ENCODE measurements at places on chromosomes 1 and 21.
A peak's percentile ranks its signal among the peaks of the same experiment; 100 is the strongest.

DNA sequence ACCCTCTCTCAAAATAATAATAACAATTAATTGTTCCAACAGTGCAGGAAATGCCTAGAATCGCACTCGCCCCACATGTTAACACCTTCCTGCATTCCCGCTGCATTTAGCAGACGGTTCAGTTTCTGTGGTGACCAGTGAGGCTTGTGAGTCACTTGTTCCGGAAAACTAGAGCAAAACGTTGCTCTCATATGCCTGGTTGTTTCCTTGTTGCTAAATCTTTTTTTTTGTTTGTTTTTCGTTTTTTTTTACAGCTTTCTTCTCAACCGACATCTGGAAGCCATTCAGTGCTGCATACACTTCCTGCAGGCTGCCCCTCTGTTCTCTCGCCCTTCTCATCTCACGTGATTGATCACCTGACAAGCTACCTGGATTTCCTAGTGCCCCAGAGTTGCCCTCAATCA is 56.9 kb upstream of the TMPRSS2 start:
- DNase-seq = no peak

GRCh38 chr1:23354245-23354644 is 10.2 kb upstream of the HNRNPR start:
- DNase-seq = no peak

DNA sequence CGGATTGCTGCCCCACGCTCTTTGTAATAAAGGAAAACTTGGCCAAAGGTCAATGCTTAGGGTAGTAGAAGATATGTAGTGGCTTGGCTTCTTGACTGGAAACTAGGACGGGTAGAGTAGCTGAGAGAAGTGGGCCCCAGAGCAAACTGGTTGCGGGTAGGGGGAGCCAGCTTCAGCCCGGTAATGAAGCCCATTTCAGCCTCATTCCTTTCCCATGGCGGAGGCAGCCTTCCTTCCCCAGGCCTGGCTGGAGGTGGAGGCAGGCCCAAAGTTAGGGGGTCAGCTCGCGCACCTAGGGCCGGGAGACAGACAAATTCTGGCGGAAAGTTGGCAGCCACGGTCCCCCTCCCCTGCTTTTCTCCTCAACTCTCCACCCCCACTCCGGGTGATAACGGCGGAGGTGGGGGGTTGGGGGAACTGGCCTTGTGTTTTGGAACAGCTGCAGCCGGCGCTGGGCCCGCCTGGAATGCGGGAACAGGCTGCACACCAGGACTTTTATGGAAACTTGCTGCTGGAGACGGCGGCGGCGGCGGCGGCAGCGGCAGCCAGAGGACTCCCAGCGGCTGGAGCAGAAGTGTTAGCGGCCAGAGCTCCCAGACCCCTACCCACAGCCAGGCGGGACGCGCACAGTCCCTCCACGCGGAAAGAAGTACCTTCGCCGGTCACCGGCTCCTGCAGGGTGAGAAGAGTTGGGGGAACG is at the start of gene NEXN:
TSS of gene NEXN (plus strand) at position 544 of the 700 bp plus-strand sequence. CDS start 27,483 bp downstream, outside the sequence.
- peak; percentile 92 for DNase-seq

DNA sequence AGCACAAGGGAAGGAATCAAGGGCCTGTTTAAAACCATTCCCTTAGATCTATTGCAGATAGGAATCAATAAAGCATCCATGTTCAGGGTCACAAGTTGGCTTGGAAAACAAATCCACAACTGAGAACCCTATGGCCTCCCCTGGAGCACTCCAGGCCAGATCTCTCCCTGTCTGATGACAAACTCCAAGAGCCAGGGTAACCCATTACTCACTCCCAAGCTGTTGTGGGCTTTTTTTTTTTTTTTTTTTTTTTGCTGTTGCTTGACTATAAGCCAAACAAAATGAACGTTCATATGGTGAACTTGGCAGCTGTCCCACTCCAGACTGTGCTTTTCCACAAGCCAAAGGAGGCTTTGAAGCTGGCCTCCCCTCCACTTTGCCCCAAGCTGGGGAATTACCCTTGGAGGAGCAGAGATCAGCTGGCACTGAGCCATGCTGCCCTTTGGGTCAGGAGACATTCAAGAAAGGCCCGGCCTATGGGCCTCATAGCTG is 35.7 kb upstream of the VAV3 start:
- DNase-seq = peak; percentile 57

GRCh38 chr1:66380452-66381212 is 153.3 kb upstream of the SGIP1 start:
- no peak for DNase-seq

- no peak for DNase-seq
Measured at GRCh38 chr1:172727956-172728603, 69.2 kb downstream of the FASLG start.

Measured in right hindlimb (tissue), 1 donor.